ENCODE measurements at places on chromosomes 7 and 10. TPM values are rescaled to one million over a fixed set of nuclear protein-coding genes. Genes with fewer than 3 reads are reported as not detected.

The AGAP4 gene
- 23.0 TPM for total RNA-seq

The SLC16A9 gene
- total RNA-seq = 2.9 TPM

The PNLIPRP1 gene
- not detected for total RNA-seq

The SPAM1 gene
- not detected for total RNA-seq

The WNT2 gene
- not detected for total RNA-seq

The SYT15B gene
- total RNA-seq = 0.17 TPM

The NKX1-2 gene
- not detected for total RNA-seq

The UTF1 gene
- not detected for total RNA-seq

Data from T-helper 1 cell treated with Interleukin-12 subunit alpha and Interleukin-12 subunit beta and Interleukin-4 antibody, amounts not matched to agents 30 ng/mL and 1 ng/mL, for 36 hours (primary cell).